ENCODE measurements at places on chromosomes 12 and 14. TPM values are rescaled to one million over a fixed set of nuclear protein-coding genes. Genes with fewer than 3 reads are reported as not detected.
A peak's percentile ranks its signal among the peaks of the same experiment; 100 is the strongest.

DNA sequence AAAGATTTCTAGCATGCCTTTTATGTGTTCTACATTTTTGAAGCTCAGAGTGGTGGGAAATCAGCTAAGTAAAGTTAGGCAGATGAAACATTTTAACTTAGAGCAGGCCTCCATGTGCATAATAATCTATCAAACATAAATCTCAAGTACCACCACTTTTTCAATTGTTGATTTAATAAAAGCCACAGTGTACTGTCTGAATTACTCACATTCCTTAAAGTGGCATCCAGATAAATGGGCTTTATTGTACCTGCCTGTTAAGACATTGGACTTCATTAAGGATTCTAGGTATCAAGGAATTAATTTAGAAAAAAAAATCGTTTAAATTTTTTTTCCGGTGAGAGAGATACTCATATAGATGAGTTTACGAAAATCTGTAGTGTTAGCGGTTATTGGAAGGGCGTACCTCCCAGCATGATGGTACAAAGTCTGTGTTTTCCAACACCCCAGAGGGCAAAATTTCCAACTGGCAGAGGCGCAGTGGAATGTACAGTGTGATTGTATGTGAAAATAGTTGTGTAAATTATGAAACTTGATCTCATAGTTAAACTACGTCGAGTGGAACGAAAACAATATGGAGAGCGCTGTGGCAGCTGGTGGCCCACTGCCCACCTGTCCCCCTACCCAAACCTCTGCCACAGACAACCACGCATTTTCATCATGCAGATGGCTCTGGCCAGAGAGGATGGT is 25.0 kb downstream of the ELK3 start:
- no peaks in the 10 kb centered on the region for H3K36me3 ChIP-seq
- H3K27me3 ChIP-seq, result no peaks in the 10 kb centered on the region
- H3K27ac ChIP-seq, result peak overlapping the region; percentile 51
- H3K4me1 ChIP-seq, result peaks cover 12% of the 10 kb centered on the region
- H3K4me3 ChIP-seq, result no peak overlapping the region
- DNase-seq, result no peak

DNA sequence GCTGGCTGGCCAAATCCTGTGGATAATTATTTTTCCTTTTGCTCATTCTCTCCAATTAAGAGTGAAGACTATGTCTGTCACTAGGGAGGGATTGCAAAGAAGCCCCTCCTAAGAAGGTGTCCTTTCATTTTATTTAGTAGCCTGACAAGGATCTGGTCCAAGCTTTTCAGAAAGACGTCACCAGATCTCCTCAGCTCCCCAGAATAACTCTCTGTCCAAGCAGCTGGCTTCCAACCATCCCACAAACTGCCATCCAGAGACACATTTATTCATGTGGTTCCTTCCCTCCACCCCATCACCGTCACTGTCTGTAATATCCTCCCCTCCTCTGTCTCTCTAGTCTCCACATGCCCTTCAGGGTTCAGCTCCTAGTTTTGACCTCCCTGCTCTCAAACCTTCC is 69.9 kb downstream of the PPM1H start:
- DNase-seq, result no peak
- H3K27me3 ChIP-seq, result peaks cover 3% of the 10 kb centered on the region
- no peaks in the 10 kb centered on the region for H3K36me3 ChIP-seq
- no peak overlapping the region for H3K4me3 ChIP-seq

GRCh38 chr12:121534495-121535148 is 46.2 kb downstream of the KDM2B start:
- peaks cover 4% of the 10 kb centered on the region for H3K36me3 ChIP-seq
- no peak for DNase-seq
- no peak overlapping the region for H3K27ac ChIP-seq
- no peaks in the 10 kb centered on the region for H3K27me3 ChIP-seq
- H3K4me1 ChIP-seq, result peaks cover 48% of the 10 kb centered on the region

DNA sequence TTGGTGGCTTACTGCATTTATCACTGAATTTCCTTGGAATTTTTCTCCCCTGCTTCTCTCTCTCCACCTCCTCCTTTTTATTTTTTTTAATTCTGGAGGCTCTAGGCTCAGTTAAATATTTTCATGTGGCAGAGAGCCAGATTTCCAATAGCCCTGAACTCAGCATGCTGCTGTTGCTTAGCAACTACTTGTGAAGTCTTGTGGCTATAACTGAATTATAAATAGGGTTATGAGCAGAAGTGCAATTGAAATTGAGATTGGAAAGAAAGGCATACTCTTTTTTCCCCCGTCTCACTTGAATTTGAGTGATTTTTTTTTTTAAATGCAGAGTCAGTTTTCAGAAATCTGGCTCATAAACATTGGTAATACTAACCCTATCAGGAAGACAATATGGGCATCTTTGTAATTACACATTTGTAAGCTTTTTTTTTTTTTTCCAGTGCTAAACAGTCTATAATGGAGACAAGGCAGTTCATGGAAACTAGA is 38.3 kb downstream of the ATF7IP start:
- peaks cover 54% of the 10 kb centered on the region for H3K4me1 ChIP-seq
- no peaks in the 10 kb centered on the region for H3K27me3 ChIP-seq
- peak overlapping the region; percentile 50 for H3K4me3 ChIP-seq
- no peak overlapping the region for H3K27ac ChIP-seq
- H3K36me3 ChIP-seq, result peaks cover 32% of the 10 kb centered on the region

GRCh38 chr12:89708565-89709156 is at the start of gene ATP2B1:
TSS of gene ATP2B1 (minus strand) at chr12:89708838. CDS start at chr12:89655886, 52,952 bp downstream.
- peaks cover 23% of the 10 kb centered on the region for H3K4me1 ChIP-seq
- peak; percentile 68 for DNase-seq
- peak within 1 kb of the TSS; percentile 96 for H3K4me3 ChIP-seq
- peaks cover 34% of the 10 kb centered on the region for H3K27me3 ChIP-seq

GRCh38 chr14:51619561-51619960 is 32.1 kb upstream of the FRMD6 start:
- H3K4me1 ChIP-seq, result peaks cover 28% of the 10 kb centered on the region
- H3K27me3 ChIP-seq, result no peaks in the 10 kb centered on the region
- no peak overlapping the region for H3K27ac ChIP-seq

DNA sequence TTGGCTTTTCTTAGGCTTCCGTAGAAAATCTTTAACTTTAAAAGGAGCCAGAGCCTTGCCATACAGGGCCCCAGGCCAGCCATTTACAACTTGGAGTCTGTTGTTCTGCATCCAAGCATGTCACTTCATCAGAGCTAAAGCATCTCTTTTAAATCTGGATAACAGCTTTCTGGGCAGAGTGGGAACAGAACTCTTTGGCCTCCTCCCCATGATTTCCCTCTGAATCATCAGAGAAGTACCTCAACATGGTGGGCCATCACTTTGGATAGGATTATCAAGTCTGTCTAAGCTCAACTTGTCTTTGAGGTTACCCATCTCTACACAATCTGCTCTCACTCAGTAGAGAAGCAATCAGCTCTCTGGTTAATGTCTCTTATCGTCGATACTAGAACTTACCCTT is 170.9 kb downstream of the SLC6A15 start:
- no peak overlapping the region for H3K27ac ChIP-seq
- DNase-seq, result no peak
- no peaks in the 10 kb centered on the region for H3K27me3 ChIP-seq
- H3K36me3 ChIP-seq, result no peaks in the 10 kb centered on the region

GRCh38 chr12:50597200-50598195 is 92.7 kb downstream of the DIP2B start:
- no peak for DNase-seq
- H3K27me3 ChIP-seq, result no peaks in the 10 kb centered on the region
- H3K36me3 ChIP-seq, result no peaks in the 10 kb centered on the region
- peak overlapping the region; percentile 46 for H3K27ac ChIP-seq

- DNase-seq, result no peak
- H3K27me3 ChIP-seq, result no peaks in the 10 kb centered on the region
- H3K4me1 ChIP-seq, result no peaks in the 10 kb centered on the region
- H3K36me3 ChIP-seq, result peaks cover 6% of the 10 kb centered on the region
- H3K27ac ChIP-seq, result no peak overlapping the region
These were observed 28.1 kb downstream of the EVL start for GRCh38 chr14:100093319-100093718.

DNA sequence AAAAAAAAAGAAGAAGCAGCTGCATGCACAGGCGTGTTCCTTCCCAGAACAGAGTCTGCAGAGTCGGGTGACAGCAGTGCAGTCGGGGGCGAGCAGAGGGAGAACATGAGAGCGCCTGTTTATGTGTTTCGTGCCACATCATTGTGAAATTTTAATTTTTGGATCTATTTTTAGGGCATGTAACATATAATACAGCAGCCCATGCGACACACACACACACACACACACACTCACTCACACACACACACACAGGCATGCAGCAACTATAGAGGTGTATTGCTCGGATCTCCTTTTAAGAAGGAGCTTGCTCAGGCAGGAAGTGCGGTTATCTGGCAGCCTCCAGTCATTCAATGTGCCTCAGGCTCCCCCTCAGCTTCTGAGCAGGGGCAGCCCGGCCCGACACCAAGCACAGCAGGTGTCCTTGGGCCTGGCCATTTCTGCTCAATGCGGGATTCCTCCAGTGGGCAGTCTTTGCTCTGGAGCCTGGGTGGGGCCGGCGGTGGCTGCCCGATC is 71.8 kb downstream of the ZNF664 start:
- DNase-seq, result no peak
- H3K4me3 ChIP-seq, result no peak overlapping the region
- H3K27me3 ChIP-seq, result no peaks in the 10 kb centered on the region
- H3K36me3 ChIP-seq, result peaks cover 20% of the 10 kb centered on the region

Gene AKAP5
- total RNA-seq, result 1.3 TPM

Gene SMIM41
- total RNA-seq, result not detected

Gene LYZ
- total RNA-seq, result 0.26 TPM

Gene SLC17A8
- total RNA-seq, result not detected

Gene KRT77
- total RNA-seq, result not detected

Gene PLEK2
- not detected for total RNA-seq

Gene METTL17
- 86.5 TPM for total RNA-seq

Gene PLEKHG7
- not detected for total RNA-seq

All from neural crest cell (in vitro differentiated cells).